Activated naive CD4-positive, alpha-beta T cell (primary cell): ENCODE measurements at places on chromosomes 3 and 15.

DNA sequence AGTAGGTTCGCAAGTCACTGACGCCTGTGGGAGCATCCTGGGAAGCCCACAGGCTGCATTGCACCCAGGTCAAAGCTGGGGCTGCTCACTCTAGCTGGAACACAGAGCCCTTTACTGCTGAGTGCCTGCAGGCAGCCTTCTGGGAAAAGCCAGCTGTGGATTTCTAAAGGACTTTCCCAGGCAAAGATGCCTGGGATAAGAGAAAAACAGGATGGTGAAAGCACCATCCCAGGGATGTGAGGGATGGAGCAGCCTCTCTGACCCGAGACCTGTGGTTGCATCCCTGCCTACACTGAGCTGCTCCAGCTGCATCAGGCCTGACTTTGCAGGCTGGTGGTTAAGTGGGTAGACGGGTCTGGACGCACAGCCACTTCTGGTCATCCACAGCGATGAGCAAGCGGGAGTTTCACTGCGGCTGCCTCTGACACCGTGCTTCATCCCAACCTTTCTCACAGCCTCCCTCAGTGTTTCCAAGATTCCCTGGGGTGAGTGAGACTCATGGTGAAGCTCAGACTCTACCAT lies 52.5 kb upstream of the AMOTL2 start:
- no peak for DNase-seq

GRCh38 chr3:7684182-7684715 lies 817.4 kb upstream of the LMCD1 start:
- no peak for DNase-seq

GRCh38 chr3:64049832-64050231 lies 26.5 kb upstream of the PSMD6 start:
- DNase-seq: no peak

- DNase-seq: no peak
Measured at GRCh38 chr3:22886439-22887068, 316.6 kb upstream of the UBE2E2 start.

GRCh38 chr3:25473246-25473645 lies 45.2 kb downstream of the RARB start:
- no peak for DNase-seq

- DNase-seq: no peak
Measured at GRCh38 chr3:43176666-43177065, 70.8 kb upstream of the POMGNT2 start.

- DNase-seq: no peak
Measured at GRCh38 chr3:15470261-15470660, 42.9 kb downstream of the EAF1 start.

- DNase-seq: no peak
Measured at GRCh38 chr15:27845535-27846369, 253.4 kb downstream of the OCA2 start.

GRCh38 chr3:150370122-150370602 lies 37.9 kb upstream of the TSC22D2 start:
- no peak for DNase-seq

DNA sequence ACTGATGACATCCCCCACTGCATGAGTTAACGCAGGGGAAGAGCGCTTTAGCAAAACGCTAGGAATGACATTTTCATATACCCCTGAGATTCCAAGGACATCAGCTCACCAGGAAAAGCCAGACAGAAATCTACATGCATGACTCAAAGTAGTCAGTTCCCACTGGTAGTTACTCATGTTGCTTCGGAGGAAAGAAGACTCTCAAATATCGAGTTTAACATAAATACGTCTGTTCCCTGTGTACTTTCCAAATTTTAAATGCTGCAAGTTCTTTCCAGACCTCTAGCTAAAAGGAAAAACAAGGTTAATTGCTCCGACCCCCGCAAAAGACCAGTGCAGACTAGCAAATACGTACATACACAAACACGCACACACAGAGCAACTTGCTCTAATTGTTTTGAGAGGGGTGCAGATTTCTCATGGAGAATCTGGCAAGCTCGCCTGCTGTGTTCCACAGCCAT lies 115.4 kb upstream of the PRICKLE2 start:
- no peak for DNase-seq

- no peak for DNase-seq
Measured at GRCh38 chr3:168950622-168951021, 712.9 kb downstream of the MECOM start.

- no peak for DNase-seq
Measured at GRCh38 chr15:101127506-101128076, 124.3 kb downstream of the CHSY1 start.
